CD4-positive, alpha-beta T cell treated with Interleukin-17A for 4 hours (primary cell): ENCODE measurements at places on chromosomes 12 and 14.

- DNase-seq: no peak
These were observed 3.1 kb upstream of the GYS2 start for GRCh38 chr12:21607701-21608100.

- no peak for DNase-seq
These were observed 44.9 kb downstream of the LIN7A start for GRCh38 chr12:80892597-80893445.

- no peak for DNase-seq
These were observed 11.5 kb upstream of the P2RX7 start for GRCh38 chr12:121120989-121121755.

DNA sequence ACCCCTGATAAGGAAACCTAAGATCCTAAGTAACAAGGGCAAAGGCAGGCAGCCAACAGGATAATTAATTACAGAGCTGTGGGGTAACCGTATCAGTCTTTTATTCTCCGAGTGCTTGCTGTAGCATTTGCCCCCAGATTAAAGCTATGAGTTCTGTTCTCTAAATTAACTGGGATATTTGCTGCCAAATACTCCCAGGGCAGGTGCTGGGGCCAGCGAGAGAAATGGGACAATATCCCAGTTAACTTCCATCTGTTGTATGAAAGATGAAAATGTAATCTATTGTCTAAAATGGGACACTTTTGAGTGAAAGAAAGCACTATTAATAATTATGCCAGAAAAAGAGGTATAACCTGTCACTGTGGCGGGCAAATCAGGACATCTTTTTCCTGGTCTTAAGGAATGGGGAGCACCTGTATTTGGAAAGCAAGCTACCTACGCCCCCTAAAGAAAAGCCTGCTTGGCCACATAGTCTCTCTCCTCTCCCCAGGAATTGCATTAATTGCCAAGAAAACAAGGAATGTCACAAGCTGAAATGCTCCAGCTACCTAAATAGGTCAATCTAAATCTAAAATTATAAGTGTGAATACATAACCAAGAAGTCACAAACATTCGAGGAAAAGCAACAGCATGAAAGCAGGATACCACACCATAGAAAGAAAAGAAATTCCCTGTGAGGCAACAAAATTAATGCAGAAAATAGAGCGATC is 26.7 kb upstream of the CFAP54 start:
- DNase-seq: no peak

DNA sequence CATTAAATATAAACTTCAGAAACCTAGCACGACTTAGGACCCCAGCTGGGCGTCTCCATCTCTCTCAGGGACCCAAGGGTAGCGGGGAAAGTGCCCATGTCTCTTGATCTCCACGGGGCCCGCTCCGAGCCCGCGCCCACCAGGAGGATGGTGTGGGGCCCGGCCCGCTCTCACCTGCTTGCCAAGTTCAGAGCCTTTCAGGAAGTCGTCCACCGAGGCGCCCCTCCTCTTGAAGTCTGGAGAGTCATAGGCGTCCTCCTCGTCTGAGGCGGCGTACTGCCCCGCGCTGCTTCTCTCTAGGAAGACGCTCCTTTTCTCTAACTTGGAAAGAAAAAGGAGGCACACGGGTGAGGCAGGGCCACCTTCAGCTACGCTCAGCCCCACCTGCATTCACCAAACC is 96.9 kb downstream of the PIWIL1 start:
- DNase-seq: no peak

DNA sequence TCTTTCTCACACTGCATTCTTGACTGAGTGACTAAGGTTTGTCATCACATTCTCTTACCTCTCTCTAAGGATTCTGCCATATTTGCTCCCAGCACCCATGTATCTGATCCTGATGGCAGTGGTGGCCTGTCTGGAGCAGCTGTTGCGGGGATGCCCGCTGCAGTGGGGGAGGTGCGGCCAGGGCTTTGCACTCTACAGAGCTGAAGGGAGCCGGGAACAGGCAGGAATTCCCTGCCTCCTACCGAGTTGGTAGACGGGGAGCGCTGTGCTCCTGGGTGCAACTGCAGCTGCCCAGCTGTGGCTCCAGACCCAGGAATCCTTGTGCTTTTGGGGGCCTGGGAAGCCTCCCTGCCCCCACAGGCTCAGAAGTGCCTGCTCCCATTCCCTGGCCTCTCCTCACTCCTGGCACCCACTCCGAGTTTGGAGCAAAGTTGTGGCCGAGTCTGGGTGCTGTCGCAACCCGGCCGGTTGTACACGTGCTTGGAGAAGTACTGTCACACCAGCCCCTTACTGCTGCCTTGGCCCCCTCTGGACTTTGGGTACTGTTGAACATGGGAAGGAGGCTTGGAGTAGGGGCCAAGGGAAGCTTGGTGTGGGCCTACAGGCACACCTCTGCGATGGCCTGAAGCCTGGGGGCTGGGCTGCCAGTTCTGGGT is 106.9 kb upstream of the OR4E1 start:
- DNase-seq: no peak

GRCh38 chr12:85639834-85640233 is 196.4 kb downstream of the RASSF9 start:
- no peak for DNase-seq

- DNase-seq: no peak
These were observed 12.1 kb downstream of the ACADS start for GRCh38 chr12:120737557-120738251.

GRCh38 chr12:76006028-76006925 is 25.3 kb downstream of the PHLDA1 start:
- no peak for DNase-seq

DNA sequence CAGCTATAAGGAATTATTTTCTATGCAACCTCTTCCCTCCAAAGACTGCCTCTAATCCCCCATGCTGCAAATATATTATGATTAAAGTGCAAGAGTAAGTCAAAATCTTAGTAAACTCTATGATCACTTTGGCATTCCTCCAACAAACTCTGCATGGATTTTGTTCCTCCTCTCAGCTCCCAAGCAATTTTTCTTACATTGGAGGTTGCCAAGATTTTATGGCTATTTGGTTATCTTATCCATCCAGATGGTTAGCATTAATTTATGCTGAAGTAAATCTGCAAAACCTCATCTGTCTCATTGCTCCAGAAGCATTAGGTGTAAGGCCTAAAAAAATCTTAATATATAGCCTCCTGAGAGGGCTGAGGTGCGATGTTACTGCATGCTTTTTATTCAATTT is 228.1 kb downstream of the CHST11 start:
- no peak for DNase-seq

GRCh38 chr14:25233613-25234012 is 183.7 kb upstream of the STXBP6 start:
- DNase-seq: no peak

DNA sequence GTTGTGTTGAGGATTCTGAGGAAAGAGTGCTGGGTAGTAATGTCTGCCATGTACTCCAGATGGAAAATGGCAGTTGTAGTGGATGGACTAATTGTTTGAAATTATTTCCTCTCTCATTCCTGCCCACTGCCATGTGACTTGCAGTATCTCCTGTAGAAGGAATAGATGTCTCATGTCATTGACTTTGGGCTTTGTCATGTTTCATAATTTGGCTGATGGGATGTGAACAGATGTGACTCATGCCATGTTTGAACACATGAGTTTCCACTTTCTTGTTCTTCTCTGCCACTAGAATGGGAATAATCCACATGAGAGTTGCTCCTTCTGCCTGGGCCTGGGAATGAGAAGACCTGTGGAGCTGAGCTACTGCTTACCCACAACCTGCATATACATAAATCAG is 2.4 kb upstream of the CALCOCO1 start:
- DNase-seq: no peak

GRCh38 chr12:58804749-58805148 is 115.6 kb downstream of the LRIG3 start:
- DNase-seq: no peak

DNA sequence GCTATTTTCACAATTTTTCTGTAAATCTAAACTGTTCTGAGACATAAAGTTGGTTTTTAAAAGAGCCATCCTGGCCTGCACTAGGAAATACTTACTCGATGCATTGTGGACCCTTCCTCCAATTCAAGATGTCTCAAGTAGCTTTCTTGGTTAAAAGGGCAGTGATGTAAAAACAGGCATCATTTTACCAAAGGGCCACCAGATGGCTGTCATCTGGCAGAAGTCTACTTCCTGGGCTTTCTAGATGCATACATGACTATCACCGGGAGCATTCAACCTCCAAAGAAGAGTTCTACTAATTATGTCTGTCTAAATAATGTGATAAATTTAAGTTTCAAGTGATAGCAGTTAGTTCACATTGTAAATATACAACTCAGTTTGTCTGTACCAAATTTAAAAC is 96.8 kb upstream of the FRMD6 start:
- peak; percentile 15 for DNase-seq

- DNase-seq: no peak
These were observed 36.3 kb upstream of the WDR89 start for GRCh38 chr14:63677891-63678379.

DNA sequence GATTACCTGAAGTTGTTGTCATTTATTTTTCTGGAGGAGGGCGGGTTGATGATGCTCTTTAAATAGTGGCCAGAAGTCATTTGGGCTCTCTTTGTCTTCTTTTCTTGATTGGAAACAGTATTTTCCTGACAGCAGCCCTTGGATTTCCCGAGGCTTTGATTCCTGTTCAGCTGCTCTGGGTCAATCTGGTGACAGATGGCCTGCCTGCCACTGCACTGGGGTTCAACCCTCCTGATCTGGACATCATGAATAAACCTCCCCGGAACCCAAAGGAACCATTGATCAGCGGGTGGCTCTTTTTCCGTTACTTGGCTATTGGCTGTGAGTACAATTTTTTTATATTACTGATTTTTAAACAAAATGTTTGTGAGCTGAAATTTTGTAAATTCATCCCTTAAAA is 60.4 kb downstream of the ANAPC7 start:
- DNase-seq: no peak

GRCh38 chr14:71096947-71097346 is 189.7 kb downstream of the PCNX1 start:
- DNase-seq: no peak

DNA sequence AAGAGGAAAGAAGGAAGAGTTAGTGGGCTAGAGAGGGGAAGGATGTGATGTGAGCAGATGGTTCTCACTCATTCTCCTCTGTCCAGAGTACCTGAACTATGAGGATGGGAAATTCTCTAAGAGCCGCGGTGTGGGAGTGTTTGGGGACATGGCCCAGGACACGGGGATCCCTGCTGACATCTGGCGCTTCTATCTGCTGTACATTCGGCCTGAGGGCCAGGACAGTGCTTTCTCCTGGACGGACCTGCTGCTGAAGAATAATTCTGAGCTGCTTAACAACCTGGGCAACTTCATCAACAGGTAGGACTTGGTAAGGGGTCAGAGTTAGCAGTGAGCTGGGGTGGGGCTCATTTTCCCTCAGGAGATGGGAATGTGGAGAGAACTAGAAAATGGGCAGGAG is 7.6 kb downstream of the DDIT3 start:
- DNase-seq: no peak

- no peak for DNase-seq
These were observed 4.5 kb downstream of the GNPNAT1 start for GRCh38 chr14:52786887-52787286.

DNA sequence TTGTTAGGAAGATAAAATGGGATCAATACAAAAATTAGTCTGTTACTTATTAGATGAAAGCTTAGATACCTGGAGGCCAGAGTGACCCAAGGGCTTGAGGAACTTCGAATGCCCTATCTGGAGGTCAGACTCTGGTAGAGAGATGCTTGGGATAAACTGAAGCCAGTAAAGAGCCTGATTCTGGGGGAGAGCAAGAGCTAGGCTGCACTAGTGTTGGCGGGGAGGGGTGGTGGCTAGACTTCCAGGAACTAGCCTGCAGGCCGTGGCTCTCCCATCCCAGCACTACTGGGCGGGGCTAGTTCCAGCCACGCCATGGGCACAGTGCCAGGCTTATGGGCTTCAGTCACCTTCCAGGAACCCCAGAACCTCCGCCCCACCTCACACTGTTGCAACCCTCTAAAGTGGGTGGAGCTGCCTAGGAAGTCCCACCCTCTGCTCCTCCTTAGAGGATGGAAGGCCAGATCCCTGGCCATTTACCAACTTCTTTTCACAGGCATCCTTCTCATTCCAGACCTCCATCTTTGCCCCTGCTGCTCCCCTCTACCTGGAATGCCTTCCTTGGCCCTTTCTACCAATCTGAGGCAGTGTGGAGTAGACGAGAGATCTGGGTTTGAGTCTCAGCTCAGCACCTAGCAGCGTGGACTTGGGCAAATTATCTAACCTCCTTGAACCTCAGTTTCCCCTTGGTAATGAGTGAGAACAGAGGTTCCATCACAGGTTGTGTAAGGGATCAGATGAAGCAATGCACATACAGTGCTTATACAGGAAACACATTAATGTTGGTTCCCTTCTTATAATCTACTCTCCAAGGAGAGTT is 6.3 kb upstream of the NFE2 start:
- DNase-seq: peak; percentile 34

DNA sequence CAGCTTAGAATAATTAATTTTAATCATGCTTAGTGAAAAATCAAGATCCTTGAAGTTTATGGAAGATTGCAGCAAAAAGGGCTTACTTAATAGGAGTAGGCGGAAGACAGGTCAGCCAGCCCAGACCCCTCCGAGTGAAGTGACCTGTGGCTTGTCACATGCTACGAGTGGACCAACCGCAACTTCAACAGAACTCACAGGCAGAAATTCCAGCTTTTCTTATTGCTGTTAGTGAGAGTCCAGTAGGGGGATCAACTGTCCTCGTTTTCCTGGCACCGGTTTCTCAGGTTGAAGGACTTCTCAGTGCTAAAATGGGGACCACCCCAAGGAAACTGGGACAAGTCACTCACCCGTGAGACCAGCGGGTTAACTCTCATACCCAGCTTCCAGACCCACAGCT is 72.9 kb downstream of the ACACB start:
- no peak for DNase-seq

DNA sequence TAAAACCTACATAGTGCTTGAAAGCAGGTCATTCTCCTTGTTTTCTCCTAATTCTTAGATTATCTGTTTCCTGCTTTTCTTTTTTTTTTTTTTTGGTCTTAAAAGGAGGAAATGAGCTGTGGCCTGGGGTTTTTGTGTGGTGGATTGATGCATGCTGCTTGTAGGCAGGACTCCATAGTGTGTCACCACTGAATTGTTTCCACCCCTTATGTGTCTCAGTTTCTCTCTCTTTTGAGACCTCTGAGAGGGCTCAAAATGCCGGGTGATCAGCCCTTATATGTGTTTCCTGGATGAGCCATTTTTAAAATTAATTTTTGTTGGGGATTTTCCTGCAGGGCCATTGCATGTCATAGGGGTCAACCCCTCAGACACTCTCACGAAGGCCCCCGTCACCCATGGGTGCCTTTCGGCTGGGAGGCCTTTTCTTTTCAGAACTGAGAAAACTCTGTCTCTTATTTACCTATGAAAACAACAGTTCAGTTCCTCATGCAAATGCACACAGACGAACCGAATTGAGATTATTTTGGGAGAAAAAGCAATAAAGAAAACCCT is 32.0 kb upstream of the LRRK2 start:
- peak; percentile 4 for DNase-seq

GRCh38 chr14:104870368-104871144 is 5.5 kb downstream of the CEP170B start:
- DNase-seq: peak; percentile 73

- no peak for DNase-seq
These were observed 132.4 kb downstream of the ZFP36L1 start for GRCh38 chr14:68660495-68660894.

GRCh38 chr12:19003141-19003540 is 126.4 kb upstream of the PLEKHA5 start:
- no peak for DNase-seq
